Bone marrow (tissue), 2 donors: ENCODE measurements at places on chromosomes 16 and 17.

GRCh38 chr17:13398853-13399252 lies 202.9 kb downstream of the HS3ST3A1 start:
- DNase-seq = no peak

GRCh38 chr17:11618861-11619566 lies 20.7 kb downstream of the DNAH9 start:
- no peak for DNase-seq

- no peak for DNase-seq
Observed at GRCh38 chr17:29038085-29038795, 4.7 kb upstream of the PIPOX start.

DNA sequence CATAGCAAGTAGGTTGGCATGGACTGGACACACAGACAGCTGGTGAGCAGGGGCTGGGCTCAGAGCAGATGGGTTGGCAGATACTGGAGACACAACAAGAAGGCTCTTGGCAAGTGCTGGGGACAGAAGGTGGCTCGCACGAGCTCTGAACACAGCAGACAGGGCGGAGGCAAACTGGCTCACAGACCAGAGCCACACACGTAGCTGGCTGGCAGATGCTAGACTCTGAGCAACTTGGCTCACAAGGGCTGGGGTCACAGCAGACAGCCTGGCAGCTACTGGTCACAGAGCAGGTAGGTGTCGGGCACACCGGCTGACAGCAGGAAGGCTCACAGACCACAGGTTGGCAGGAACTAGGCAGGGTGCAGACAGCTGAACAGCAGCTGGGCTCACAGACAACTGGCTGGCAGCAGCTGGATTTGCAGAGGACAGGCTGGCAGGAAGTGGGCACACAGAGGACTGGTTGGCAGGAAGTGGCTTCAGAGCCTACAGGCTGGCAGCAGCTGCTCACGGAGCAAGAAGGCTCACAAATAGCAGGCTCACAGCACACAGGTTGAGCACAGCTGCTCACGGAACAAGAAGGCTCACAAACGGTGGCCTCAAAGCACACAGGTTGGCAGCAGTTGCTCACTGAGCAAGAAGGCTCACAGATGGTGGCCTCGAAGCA lies 725 bp downstream of the KRTAP16-1 start:
- DNase-seq = peak; percentile 70

GRCh38 chr16:71448274-71448866 lies 6.5 kb upstream of the TLE7 start:
- DNase-seq = no peak

- DNase-seq = no peak
Observed at GRCh38 chr16:84069540-84069939, 26.9 kb upstream of the SLC38A8 start.

- peak; percentile 3 for DNase-seq
Observed at GRCh38 chr16:87017371-87018012, 299.7 kb downstream of the C16orf95 start.

DNA sequence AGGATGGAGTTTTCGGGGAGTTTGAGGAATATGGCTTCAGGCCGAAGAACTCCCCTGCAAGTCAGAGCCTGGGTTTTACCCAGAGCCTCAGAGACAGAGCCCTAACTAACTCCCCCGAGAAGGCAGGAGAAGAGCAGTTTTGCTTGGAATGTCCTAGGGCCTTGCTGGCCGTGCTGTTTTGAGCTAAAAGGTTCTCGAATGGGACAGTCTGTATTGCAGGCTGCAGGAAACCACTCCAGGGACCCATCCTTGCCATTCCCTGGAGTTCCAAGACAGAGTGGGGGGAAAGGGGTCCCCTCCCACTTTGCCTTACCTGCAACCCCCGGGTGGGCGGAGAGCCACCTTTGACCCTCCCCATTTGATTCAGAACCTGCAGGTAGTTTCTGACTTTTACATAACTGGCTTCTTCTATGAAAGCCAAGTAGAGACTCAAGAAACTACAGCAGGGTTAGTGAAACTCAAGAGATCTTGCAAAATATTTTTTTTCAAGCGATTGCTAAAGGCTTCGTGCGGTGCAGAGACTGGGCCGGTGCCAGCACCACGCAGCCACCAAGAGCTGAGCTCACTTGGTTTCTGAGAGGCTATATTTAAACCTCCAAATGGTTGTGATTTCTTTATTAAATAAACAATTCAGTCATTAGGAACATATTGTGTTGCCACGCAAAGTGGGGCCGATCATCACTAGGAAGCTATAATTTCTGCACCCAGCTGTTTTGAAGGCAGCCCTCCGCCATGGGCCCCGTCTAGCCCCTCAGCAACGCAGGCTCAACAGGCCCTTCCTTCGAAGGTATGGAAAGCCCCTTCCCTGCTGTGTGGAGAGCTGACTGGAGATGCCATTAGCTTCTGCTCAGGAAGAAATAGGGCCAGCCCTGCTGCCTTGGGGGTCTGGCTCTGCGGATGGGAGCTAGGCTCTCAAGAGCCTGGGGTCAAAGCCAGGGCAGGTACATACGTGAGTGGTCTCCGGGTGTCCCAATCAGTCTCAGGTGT lies 223.0 kb downstream of the NTN1 start:
- no peak for DNase-seq

GRCh38 chr16:81532491-81533174 lies 88.0 kb downstream of the CMIP start:
- DNase-seq = no peak

- no peak for DNase-seq
Observed at GRCh38 chr16:2874032-2874911, 8.7 kb upstream of the FLYWCH2 start.

DNA sequence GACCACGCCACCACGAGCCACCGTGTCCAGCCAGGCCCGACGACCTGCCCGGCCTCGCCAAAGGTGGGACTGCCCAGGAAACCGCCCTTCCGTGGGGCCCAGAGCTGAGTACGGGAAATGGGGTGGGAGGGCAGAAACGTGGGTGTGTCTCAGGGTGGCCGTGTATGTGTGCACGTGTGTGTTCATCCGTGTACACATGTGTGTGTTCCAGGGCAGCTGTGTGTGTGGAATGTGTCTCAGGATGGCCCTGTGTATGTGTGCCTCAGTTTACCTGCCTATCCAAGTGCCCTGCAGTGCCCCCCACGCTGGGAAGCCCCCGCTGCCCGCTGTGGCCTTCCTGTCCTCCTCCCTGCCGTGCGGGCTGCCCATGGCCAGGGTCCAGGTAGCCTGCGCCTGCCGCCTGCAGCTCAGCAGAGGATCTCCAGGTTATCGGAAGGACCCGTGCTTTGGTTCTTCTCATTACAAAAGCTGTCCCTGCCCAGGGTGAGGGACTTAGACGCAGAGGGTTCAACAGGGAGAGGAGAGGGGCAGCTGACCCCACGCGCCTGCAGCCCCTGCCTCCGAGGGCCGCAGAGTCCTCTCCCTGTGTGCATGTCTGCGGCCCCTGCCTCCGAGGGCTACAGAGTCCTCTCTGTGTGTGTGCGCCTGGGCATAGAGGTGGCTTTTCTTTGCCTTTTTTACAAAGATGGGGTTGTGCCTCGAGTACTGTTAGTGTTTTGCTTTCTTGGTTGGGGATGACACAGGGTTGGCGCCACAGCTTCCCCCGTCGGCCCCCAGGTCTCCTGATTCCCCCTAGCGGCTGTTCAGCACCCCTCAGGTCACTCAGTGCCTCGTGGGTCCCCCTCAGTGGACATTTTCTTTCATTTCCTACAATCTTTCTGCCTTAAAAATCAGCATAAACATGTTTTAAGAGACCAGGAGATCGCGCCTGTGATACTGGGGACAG lies 23.6 kb downstream of the ZNF469 start:
- no peak for DNase-seq

- no peak for DNase-seq
Observed at GRCh38 chr17:17376362-17376761, 73.2 kb downstream of the NT5M start.

GRCh38 chr17:40122999-40123810 lies 1.4 kb downstream of the MSL1 start:
- no peak for DNase-seq

- DNase-seq = no peak
Observed at GRCh38 chr16:85209526-85210121, 97.4 kb upstream of the CIBAR2 start.

GRCh38 chr17:14813649-14814370 lies 451.3 kb downstream of the PMP22 start:
- no peak for DNase-seq

DNA sequence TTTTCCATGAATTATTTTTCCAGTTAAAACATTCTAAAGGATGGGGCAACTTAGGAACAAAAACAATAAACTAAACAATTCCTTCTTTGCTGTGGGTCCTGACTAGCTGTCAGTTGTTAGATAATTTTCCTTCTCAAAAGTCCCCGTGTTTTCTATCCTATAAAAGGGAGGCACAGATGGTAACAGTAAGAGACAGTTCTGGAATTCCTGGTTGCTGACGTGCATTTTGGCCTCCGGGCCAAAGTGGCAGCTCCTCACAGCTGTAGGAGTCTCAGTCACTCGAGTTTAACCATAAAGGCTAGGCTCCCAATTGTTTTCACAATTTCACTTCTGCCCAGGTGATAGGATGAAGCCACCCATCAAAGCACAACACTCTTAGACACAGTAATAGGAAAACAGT lies 77.0 kb upstream of the ZNF423 start:
- no peak for DNase-seq
